ENCODE measurements at places on chromosomes 3 and 15.

GRCh38 chr3:68757157-68757556, 175.2 kb downstream of the TAFA4 start:
- DNase-seq = no peak

DNA sequence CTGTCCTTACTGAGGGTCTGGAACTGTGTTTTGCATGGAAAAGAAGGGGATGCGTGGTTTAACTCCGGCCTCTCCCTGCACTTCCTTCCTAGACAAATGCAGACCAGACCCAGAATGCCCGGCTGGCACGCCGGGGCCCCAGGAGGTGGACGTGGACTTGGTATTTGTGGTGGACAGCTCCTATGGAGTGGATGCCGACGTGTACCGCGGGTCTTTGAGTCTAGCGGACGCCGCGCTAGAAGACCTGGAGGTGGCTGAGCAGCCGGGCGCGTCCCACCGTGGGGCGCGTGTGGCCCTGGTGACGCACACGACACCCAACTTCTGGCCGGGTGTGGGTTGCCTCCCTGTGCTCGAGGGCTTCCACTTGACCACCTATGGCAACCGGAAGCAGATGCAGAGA, 81.8 kb upstream of the COL6A5 start:
- no peak for DNase-seq

DNA sequence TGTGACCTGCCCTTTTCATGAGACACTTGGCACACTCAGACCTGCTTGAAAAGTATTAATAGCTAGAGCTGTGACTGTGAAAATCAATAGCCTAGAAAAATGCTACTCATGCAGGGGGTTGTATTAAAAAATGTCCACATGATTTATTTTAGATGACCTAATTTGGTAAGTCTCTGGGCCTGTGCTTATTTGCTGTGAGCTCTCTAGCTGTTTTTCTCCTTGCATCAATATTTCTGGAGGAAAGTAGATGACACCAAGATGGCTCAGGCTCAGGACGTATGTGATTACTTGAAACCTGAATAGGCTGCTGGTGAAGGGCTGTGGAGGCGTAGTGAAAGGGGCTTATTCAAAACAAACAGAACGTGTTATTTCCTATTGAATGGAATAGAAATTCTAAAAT, 29.5 kb downstream of the KCNAB1 start:
- DNase-seq = no peak

GRCh38 chr3:189286916-189287315, 115.1 kb downstream of the TPRG1 start:
- DNase-seq = no peak

DNA sequence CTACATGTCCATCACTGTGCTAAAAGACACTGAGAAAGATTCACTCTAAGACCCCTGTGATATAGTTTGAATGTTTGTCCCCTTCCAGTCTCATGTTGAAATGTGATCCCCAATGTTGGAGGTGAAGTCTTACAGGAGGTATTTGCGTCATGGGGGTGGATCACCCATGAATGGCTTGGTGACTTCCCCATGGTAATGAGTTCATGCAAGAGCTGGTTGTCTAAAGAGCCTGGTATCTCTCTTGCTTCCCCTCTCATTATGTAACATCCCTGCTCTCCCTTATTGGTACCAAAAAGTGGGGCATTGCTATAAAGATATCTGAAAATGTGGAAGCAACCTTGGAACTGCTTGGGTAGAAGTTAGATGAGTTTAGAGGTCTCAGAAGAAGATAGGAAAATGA, 32.2 kb upstream of the FAM174B start:
- DNase-seq = no peak

GRCh38 chr3:184724699-184725098, 12.8 kb upstream of the MAGEF1 start:
- no peak for DNase-seq

- DNase-seq = no peak
These were observed 77.0 kb downstream of the PLCL2 start for GRCh38 chr3:16961621-16962205.

DNA sequence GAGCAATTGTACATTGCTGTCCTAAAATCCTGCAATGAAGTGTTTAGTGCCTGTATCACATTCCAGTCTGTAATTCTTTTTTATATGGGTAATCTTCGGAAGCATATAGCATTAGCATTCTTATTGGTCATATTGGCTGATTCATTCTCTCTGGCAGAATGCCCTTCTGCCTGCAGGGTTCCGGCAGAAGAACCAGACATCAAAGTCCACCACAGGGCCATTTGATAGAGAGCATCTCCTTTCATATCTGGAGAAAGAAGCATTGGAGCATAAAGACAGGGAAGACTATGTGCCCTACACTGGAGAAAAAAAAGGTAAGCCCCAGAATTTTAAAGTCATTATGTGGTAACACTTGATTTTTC, 39.6 kb downstream of the TMOD3 start:
- DNase-seq = peak; percentile 62

DNA sequence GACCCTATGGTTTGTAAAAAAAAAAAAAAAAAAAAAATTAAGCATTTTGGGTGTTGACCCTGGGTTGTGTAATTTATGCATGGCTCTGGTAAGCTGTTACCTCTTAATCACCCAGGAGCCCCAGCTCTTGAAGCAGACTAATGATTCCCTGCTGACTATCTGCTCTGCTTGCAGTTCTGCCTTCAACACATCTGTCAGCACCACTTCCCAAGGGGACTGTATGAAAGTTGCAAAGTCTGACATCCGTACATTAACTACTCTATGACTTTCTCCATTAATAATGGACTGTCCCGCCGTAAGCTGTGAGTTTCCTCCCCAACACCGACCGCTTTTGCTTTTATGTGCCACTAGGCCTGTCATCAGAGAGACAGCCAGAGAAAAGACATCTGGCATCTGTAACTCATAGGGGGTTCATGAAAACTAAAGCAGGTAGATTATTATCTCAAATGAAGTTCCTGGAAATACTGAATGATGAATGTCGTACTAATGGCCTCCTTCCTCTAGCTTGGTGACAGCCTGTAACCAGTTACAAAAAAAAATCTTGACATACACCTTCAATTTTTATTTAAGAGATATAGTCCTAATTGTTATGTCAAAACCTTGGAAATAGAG, 271.5 kb downstream of the IL5RA start:
- DNase-seq = no peak

DNA sequence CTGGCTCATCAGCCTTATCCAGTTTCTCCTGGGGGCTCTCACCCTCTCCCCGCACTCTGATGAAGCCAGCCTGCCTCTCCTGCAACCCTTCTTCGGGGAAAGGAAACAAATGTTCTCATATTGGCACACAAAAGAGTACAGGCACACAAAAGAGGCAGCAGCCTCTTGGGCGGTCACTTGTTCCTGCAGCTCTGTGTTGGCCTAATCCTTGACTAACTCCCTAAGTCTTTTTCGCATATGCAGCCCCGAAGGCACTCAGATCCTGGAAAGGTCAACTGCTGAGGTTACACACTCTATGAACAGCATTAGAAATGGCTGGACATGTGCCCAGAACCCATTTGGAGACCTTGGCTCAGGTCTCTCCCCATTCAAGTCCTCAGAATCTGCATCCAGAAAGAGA, 7.4 kb upstream of the CAMP start:
- DNase-seq = no peak

DNA sequence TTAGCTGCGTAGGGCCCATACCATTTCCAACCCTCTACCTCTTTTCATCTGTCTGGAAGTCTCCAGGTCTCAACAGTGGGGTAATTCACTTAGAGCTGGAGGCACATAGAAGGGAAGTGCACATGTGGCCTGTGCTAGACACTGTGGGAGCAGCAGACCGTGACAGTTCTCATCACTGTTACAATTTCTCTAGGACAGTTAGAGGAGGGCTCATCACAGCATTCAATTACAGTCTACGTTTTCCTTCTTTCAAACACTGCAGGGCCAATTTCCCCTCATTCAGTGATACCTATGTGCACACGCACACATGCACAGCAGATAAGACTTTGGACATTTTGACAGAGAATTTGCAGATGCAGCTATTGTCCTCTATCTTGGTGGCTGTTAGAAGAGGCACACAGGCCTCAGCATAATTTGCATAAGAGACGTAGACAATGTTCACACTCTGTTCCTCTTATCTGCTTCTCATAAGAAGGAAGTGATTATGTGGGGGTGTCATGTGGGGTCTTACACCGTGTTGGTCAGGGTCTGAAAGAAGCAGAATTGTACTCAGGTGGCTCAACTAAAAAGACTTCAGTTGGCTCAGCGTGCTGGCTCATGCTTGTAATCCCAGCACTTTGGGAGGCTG, 12.6 kb upstream of the HRG start:
- no peak for DNase-seq

GRCh38 chr3:181629711-181630110, 82.0 kb upstream of the SOX2 start:
- no peak for DNase-seq

GRCh38 chr3:28210968-28211713, 30.3 kb upstream of the CMC1 start:
- no peak for DNase-seq

DNA sequence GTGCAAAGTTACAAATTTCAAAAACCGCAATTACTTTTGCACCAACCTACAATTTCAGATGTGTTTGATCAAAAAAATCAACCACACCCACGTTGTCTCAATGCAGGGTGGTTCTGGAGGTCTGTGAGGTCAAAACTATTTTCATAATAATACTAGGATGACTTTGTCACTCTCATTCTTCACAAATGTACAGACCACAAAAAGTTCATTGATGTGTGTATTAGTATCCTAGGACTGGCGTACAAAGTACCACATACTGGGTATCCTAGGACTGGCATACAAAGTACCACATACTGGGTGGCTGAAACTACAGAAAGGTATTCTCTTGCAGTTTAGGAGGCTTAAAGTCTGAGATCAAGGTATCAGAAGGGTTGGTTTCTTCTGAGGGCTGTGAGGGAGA, 13.0 kb downstream of the SUCLG2 start:
- no peak for DNase-seq

DNA sequence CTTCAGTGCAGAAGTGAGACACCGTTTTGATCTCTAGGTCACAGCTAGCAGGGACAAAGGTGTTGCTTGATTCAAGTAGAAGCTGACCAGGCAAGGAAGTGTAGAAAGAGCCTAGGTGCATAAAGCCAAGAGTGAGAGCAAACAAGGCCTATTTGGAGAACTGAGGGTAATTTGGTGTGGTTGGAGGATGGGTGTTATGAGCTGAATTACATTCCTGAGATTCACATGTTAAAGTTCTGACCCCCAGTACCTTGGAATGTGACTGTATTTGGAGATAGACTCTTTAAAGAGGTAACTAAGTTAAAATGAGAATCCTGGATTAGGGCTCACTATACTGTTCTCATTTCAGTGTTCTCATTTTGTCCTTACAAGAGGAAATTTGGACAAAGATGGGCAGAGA, 191.3 kb downstream of the ZMAT3 start:
- no peak for DNase-seq

GRCh38 chr3:12507591-12508281, 23.5 kb downstream of the TSEN2 start:
- no peak for DNase-seq

DNA sequence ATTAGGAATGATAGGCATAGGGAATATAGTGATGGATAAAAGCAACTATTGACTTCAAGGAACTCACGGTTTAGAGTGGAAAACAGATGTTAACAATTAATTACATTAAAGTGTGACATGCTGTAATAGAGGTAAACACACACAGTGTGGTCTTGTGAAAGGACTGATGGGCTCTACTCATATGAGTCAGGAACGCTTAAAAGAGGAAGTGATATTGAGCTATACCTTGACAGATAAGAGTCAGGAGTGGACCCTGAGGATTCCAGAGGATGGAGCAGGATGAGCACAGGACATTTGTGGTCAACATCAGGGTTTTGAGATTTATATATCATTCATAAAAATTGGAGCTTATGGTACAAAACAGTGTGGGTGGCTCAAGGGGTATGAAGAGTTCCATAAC, 11.0 kb downstream of the EXOG start:
- DNase-seq = no peak

DNA sequence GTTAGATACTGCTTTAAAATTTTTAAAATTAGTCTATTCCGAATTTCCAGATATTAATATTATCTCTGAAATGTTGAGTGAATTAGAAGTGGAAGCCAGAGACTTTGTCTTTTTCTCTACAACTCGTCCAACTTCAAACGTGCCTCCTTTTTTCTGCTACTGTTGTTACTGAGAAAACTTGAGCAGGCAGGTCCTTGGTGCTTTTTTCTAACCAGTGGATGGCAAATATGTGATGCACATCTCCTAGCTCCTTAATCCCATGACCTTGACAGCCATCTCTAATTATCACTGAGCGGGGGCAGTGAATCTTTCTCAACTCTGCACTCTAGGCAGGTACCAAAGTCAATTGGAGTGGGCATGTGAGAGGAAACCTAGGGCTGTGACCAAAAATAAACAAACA, 50.7 kb downstream of the FNDC3B start:
- DNase-seq = no peak

DNA sequence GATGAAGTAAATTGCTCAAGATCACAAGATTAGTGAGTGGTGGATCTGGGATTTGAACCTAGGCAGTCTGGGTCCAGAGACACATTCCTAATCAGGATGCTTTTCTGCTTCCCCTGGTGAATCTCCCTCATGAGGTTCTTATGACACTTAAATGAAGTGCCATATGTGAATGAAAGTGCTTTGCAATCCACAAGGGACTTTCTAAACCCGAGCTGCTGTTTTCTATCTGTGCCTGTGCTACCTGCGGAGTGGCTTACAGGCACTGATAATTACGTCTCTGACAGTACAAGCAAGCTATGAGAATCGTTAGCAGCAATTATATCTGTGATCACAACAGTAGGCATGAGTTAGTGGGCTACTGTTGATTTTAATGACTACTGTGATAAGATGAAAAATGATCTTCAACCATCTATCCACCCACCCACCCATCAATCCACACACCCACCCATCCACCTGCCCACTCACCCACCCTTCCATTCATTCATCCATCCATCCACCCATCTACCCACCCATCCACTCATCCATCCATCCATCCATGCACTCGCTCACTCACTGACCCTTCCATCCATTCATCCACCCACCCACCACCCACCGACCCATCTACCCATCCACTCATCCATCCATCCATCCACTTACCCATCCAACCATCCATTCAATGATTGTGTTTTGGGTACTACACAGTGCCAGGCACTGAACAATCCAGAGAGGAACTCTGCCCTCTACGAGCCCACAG, 51.8 kb downstream of the ATP2B2 start:
- DNase-seq = no peak

DNA sequence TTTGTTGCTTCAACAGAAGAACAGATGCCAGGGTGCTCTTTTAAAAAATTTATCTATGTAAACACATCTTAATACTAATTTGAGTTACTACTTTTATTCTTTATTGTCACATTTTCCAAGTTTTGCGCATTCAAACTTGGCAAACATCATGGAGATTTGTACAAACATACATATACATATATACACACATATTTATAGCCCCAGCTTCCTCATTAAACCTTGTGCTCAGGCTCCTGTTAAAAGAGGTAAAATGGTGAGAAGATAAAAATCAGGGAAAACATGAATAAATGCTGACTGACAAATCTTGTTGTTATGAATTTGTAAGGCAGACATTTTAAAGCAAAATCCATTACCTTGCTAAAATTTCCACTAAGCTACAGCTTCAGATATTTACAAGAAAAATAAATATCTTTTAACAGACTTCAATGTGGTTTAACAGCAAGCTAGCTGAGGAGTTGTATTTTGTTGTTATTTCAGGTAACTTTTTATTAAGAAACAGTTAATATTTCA, 27.1 kb downstream of the CDV3 start:
- DNase-seq = no peak

GRCh38 chr15:40639677-40640076, 45.6 kb downstream of the KNL1 start:
- DNase-seq = no peak

GRCh38 chr3:115943579-115943978, 320.3 kb downstream of the GAP43 start:
- DNase-seq = no peak

Measured in hematopoietic multipotent progenitor cell treated with erythropoietin and hydrocortisone succinate and interleukin-3 and kit ligand, for 15 days (in vitro differentiated cells).